ENCODE measurements at places on chromosomes 1 and 21. TPM values are rescaled to one million over a fixed set of nuclear protein-coding genes. Genes with fewer than 3 reads are reported as not detected.

- DNase-seq: no peak
These were observed 75.4 kb downstream of the CEP170 start for GRCh38 chr1:243179720-243180119.

DNA sequence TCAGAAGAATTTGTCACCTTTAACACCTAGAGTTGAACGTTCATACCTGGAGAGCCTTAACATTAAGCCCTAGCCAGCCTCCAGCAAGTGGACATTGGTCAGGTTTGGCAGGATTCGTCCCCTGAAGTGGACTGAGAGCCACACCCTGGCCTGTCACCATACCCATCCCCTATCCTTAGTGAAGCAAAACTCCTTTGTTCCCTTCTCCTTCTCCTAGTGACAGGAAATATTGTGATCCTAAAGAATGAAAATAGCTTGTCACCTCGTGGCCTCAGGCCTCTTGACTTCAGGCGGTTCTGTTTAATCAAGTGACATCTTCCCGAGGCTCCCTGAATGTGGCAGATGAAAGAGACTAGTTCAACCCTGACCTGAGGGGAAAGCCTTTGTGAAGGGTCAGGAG, 52.3 kb downstream of the UBE4B start:
- DNase-seq: no peak

DNA sequence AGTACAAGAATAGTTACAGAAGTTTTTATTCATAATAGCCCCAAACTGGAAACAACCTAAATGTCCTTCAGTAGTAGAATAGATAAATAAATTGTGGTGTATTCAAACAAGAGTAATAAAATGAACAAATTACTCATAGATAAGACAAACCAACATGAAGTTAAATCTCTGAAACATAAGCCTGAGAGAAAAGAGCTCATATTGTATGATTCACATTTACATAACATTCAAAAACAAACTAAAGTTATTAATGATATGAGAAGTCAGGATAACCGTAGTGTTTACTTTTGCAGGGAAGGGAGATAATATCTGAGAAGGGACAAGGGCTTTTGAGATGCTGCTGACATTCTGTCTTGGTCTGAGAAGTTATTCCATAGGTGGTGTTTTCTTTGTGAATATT, 13.5 kb downstream of the STPG1 start:
- no peak for DNase-seq

DNA sequence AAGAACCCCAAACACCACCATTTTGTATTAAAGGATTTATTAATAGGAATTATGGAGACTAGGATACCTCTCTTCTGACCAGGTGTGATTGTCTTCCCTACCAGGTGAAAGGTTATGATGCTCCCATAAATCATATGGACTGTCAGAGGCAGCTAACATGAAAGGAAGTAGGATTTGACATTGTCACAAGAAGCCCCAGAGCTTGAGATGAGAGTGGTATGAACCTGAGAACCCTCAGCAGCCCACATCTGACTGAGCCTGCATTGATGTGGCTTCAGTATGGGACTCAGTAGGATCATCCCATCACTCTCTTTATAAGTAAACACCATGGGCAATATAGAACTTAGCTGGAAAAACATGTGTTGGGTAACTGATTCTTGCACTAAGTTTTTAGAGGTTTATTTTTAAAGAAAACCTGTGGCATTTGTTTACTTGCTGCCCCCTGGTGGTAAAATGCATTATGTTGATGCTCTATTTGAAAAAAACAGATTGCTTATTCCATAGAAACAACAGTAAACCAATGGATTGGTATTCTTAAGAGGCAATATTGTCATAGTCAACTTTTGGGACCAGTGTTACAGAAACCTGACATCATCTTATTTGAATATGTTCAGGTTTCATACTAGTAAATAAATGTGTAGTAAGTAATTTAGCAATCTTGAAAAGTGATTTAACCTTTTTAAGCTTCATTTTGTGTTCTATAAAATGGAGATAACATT, 16.6 kb upstream of the CACYBP start:
- DNase-seq: no peak

- DNase-seq: peak; percentile 7
These were observed 48.3 kb downstream of the C1orf198 start for GRCh38 chr1:230819976-230820375.

DNA sequence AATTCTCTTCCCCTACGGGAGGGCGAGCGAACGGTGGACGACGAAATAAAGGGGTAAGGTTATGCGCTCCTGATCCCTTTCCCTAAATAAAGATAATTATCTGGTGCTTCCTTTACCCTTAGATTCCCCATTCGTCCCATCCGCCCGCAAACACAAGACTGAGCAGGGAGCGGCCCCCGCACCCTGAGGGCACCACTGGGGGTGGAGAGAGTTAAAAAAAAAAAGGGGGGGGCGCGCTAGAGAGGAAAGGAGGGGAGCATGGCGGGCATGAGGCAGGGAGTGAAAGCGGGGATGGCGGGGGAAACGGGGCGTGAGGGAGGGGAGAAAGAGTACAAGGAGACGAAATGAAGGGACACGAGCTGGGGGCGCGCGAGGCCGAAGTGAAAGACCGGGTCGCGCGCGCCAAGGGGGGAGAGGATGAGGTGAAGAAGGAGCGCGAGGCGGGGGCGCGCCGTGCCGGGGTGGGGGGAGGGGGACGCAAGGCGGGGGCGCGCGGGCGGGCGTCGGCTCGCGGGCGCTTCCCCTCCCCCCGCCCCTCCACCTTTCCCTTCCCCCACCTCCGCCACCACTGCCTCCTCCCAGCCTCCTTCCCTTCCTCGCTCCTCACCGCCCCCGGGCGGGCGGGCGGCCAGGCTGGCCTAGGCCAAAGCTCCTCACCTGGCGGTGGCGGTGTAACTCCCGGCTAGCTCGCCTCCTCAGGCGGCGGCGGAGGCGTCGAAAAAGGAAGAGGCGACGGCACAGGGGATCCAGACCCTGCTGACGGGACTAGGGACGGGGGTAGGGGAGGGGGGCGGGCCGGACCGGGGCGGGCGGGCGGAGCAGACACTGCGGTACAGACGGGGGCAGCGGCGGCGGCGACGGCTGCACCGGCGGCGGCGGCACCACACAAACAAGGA, 448 bp downstream of the GATAD2B start:
- DNase-seq: no peak

DNA sequence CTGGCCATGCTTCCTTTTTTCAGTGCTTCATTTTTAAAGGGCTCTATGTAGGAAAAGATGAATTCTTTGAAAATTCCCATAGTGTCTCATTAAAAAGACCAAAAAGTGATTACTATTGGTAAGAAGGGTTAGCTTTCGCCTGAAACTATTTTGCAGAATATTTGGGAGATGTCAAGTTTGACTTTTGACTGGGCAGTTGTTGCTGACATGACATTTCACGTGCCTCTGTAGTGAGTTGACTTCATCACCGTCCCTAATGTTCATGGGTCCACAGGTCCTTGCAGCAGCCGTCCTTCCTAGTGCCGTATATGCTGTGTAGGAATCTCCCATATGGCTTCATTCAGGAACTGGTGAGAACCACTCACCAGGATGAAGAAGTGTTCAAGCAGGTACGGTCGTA, 88.7 kb upstream of the KIF1B start:
- DNase-seq: no peak

DNA sequence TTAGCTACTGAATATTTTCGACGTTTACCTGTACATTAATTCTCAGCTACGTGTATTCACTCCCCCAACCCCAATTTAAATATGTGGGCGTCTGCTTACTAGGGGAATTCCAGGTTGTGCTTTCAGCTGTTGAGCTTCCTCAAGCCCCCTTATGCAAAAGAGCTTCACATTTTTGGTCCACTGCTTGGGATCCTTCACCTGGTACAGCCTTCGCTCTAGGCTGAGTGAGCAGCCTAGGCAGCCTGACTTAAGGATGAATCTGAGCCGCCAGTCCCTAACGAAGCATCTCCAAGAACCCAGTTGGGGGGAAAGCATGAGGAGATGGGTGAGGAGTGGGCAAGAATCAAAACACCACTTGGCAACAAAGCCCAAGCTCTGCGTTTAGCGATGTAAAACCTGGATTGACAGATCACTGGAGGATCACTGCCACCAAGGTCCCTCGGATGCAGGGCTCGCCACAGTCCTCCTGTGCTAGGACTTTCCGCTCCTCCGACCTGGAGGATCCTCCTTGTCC, 674 bp downstream of the BCL10 start:
- no peak for DNase-seq

DNA sequence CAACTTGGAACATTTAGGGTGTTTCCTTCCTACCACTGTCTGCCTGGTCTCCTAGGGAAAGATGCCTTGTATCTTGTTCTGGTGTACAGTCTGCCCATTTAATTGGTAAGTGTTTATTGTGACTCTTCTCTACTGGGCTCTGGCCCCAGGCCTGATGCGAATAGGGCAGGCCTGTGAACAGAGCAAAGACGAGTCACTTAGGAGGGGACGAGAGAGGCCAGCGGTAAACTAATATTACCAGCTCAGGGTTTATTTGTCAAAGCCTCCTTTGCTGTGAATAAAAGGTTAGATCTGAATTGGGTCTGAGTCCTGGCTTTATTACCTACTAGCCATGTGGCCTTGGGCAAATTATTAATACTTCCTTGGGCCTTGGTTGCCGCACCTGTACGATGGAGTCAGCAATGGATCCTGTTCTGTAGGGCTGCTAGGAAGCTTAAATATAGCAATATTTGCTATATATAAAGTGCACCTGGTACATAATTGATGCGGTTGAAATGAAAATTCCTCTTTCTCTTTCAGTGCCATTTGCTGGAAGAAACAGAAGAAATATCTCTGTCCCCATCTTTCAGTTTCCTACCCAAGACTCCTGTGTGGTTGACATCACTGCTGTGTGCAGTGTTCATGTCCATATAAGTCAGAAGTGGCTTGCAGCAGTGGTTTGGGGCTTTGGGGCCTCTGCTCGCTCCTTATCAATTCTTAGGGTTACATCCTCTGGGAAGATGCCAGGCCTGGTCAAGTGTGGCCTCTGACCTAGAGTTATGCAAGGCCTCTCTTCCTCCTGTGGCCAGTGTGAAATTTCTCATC, 32.4 kb downstream of the MAPKAPK2 start:
- no peak for DNase-seq

DNA sequence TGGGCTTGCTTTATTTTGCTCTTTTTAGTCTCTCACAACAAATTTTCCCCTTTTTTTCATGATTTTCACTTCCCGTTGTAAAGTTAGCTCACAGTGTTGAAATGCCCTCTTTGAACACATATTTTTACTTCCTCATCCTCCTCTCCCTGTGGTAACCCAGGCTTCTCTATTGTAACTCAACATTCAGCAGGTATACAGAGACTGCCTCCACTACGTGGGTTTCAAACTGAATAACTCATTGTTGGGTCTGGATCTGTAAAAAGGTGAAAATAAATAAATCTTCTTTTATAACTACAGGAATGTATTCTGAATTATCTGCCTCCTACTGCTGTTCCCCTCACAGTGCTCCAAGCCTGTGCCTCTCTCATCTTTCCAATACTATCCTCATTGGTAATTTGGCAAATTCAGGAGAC, 166.4 kb downstream of the RUNX1 start:
- DNase-seq: no peak

GRCh38 chr21:26049803-26050202, 120.8 kb downstream of the APP start:
- no peak for DNase-seq

The AUNIP gene
- total RNA-seq: not detected

The KCNQ4 gene
- total RNA-seq: 1.0 TPM

The KAZN gene
- 3.9 TPM for total RNA-seq

The CFAP45 gene
- 0.86 TPM for total RNA-seq

The OR2T11 gene
- not detected for total RNA-seq

All from right atrium auricular region (tissue), 2 donors.